ENCODE measurements at places on chromosomes 12 and 14.

DNA sequence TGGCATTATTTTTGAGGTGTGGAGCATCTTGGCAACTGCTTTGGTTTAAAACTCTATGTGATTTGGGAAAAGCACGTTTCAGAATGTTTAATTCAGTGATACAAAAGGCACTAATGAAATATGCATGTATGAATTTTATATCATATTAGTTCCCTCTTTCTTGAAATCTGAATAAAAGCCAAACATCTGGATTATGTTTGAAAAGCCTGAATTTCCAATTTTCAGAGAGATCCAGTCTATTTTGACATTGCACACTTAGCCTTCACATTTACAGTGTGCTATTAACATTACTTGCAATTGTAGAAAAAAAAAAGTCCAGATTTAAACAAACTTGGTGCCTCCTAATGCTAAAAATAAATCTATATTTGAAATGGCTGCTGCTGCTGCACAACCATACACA, 219.1 kb upstream of the NPAS3 start:
- no peak for DNase-seq

GRCh38 chr12:94702696-94703095, 52.3 kb upstream of the TMCC3 start:
- DNase-seq = no peak

DNA sequence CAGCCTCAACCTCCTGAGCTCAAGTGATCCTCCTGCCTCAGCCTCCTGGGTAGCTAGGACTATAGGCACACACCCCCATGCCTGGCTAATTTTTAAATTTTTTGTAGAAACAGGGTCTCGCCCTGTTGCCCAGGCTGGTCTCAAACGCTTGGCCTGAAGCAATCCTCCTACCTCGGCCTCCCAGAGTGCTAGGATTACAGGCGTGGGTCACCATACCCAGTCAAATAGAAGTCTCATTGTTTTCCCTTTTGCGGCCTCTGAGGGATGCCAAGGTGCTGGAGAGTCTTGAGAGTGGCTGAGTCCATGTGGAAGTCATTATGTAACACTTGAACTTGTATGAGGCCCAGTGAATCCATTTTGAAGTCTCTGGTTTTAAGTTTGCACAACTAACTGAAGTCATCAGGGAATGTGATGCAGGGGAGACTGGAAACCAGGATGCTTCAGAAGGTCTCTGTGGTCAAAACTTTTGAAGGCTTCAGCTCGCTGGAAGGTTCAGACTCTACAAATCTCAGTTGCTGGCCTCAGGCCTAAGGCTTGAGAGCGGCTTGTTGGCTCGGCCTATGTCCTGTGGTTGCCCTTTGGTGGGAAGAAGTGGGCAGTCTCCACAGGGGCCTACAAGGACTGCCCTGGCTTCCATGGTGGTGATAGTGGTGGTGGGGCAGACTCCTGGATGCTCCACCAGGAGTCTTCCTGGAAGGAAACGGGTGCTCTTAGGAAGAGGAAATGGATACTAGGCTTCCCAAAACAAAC, 29.2 kb downstream of the GALNT16 start:
- no peak for DNase-seq

GRCh38 chr14:51165415-51165814, 70.5 kb upstream of the TRIM9 start:
- DNase-seq = no peak

DNA sequence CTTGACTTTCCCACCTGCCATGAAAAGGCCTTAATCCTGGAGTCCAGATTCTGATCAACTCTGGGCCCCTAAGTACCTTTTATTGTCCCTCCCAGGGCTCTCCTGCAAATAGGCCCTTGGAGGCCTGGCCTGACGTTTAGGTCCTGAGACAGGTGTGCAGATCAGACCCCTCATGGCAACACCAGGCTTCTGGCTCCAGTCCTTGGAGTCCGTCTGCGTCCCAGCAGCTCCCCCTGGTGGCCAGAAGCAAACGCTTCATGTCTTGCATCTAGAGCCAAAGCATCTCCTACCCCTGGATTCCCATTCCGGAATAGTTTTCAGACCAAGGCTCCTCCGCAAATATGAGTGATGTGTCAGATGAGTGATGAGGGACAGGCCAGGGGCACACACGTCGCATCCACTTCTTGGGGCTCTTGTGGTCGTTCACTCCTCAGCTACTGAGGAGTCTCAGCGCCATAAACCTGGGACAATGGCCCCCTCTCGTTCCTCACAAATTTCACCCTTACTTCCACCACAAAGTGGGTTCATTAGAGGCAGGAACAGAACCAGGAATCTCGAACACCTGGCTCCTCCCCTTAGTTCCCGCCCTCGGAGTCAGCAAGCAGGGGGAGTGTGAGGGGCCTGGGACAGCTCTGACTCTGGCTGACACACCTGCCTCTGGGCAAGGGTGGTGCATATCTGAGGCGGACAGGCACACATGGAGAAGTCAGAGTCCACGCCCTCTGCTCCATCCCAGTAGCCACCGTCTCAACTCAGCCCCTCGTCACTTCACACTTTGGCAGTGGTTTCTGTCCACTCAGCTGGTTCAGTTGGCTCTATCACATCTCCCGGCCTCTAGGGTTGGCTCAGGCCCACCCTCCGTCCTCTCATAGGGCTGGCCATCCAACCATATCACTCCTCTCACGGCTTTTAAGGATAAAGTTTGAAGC, 77.9 kb upstream of the PWP1 start:
- DNase-seq = peak; percentile 63

- DNase-seq = no peak
Observed at GRCh38 chr12:6792522-6793201, 3.3 kb downstream of the CD4 start.

GRCh38 chr12:119669744-119670472, 2.0 kb downstream of the PRKAB1 start:
- DNase-seq = no peak

DNA sequence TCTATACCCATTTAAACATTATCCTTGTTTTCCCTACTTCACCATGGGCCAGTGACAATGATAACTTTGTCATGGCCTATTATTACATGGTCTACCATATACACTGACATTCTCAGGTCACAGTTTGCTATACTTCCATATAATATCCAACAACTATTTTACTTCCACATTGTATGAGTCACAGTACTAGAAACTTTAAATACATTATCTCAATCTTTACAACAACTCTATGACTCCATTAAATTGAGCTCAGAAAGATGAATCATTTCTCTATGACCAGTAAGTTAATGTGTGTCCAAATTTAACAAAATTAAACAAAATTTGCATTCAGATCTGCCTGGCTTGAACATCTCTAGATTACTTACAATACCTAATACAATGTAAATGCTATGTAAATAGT, 93.9 kb downstream of the PLEKHG7 start:
- DNase-seq = no peak

- no peak for DNase-seq
Observed at GRCh38 chr14:69838881-69839416, 40.3 kb upstream of the SMOC1 start.

DNA sequence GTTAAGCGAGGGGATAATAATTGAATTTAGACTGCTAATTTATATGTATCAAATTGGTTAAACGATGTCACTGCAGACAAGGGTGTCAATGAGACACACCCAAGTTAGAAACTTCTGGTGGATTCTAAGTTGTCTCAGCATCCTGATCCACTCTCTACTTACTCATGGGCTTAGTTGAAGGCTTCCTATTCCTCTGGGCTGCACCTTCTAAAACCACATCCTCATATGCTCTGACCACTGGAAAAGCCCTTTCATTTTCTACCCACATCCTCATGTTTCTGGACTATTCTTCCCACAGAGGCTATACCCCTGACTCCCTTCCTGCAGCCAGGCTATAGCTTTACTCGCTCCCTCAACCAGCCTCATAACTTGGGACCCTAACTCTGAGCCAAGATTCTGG, 493.8 kb downstream of the VRK1 start:
- DNase-seq = no peak

DNA sequence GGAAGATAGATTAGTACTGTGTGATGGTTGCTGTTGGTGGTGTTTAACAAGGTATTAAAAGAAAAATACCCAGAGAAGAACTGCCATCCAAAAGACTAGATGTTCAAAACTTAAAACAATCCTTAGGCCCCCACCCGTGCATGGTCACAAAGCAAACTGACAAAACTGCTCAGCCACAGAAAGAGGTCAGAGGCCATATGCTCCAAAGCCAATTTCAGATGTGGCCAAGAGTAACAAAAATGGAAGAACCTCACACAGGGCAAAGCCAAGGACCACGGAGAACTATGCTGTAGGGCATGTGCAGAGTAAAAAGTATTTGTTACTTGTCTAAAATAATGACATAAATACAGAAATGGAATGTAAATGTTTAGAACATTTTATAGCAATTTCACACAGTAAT, 5.3 kb downstream of the TXNDC16 start:
- DNase-seq = no peak

GRCh38 chr14:33943096-33943883, 7.6 kb downstream of the EGLN3 start:
- no peak for DNase-seq

GRCh38 chr12:28517101-28517500, 326.8 kb downstream of the CCDC91 start:
- DNase-seq = no peak

- DNase-seq = no peak
Observed at GRCh38 chr14:100747021-100747586, 20.4 kb downstream of the DLK1 start.

DNA sequence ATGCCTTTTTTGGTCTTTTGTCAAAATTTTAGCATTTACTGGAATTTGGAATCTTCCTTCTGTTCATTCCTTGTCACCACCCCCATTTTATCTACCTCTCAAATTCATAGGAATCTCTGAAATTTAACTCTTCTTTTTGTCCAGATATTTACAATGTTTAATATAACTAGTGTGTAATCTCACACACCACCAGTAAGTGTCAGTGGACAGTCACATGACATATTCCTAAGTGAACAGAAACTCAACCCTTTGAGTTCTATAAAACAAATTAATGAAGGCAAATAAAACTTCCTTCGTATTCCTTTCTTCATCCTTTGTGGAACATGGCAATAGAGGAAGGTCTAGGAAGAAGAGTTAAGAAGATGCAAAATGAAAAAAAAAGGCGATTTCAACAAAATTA, 26.6 kb downstream of the ATF7 start:
- DNase-seq = no peak

GRCh38 chr14:79967453-79967852, 243.9 kb downstream of the DIO2 start:
- DNase-seq = no peak

GRCh38 chr14:24508155-24508840, at the start of gene CMA1:
TSS of gene CMA1 (minus strand) at chr14:24508265. CDS start at chr14:24508235, 30 bp downstream.
- DNase-seq = no peak

GRCh38 chr12:94193168-94193567, 44.8 kb downstream of the PLXNC1 start:
- DNase-seq = no peak

GRCh38 chr14:69428289-69428998, 30.0 kb downstream of the SLC39A9 start:
- DNase-seq = no peak
